ENCODE measurements at places on chromosomes 6 and 20.

GRCh38 chr6:15993716-15994228, 135.1 kb upstream of the MYLIP start:
- DNase-seq = no peak

GRCh38 chr6:158764183-158764849, 54.9 kb downstream of the EZR start:
- DNase-seq = no peak

DNA sequence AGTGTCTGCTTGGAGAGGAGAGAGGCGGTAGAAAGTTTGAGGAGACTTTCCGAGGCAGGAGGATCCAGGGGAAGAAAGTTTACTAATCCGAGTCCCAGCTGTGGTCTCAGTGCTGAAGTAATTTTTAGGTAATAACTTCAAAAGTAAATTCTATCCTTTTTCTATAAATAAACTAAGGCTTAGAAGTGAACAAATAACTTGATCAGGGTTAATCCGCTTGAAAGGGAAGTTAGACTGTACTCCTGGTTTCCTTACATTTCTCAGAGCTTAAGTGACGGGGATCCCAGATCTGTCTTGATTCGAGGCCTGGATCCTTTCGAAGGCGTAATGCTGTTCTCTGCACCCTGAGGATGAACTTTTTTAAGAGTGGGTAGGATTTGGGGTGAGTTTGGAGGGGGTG, 2.6 kb downstream of the STK35 start:
- DNase-seq = no peak

GRCh38 chr6:14887986-14888574, 357.8 kb upstream of the JARID2 start:
- no peak for DNase-seq

GRCh38 chr6:133899556-133899955, 10.6 kb downstream of the TCF21 start:
- DNase-seq = no peak

- DNase-seq = no peak
These were observed 168.9 kb upstream of the CENPW start for GRCh38 chr6:126170978-126171382.

GRCh38 chr6:80163754-80164187, 57.3 kb downstream of the BCKDHB start:
- peak; percentile 74 for DNase-seq

DNA sequence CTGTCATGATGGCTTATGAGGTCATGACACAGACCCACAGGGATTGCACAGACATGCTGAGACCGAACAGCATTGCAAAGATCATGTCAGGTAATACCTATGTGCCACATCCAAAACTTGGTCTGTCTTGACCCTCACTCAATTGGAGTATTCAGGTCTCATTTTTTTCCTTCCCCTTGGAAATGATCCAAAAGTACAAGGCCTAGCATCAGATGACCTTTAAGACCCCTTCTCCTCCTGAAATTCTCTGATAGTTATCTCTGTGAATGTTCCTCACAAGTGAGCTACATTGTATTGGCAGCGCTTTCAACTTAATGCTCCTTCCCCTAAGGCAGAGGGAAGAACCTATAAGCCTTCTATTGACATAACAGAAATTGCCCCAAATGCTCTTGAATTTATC, 507.4 kb upstream of the JARID2 start:
- no peak for DNase-seq

- no peak for DNase-seq
These were observed 7.3 kb upstream of the YTHDF1 start for GRCh38 chr20:63223121-63223825.

DNA sequence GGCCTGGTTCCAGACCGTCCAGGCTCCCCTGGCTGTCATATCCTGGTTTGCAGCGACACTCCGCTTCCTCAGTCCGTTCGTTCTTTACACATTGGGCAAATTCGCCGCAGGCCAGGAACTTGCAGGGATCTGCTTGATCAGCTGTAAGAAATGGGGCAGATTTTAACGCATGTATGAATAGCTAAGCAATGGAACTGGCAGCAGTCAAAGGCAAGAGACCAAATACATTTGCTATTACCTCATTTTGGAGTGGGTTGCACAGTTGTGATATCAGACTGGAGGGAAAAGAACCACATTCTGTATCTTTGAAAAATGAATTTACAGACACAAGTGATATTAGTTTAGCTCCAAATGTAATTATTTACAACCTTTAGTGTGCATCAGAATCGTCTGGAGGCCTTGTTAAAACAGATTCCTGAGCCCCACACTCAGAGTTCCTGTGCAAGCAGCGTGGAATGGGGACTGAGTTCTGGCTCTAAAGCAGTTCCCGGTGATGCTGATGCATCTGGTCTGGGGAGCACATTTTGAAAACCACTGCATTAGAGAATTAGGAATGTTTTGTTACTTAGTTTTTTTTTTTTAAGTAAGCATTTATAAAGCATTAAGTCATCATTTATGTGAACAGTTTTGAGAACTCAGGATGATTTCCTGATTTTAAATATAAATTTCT, 141.3 kb downstream of the IMPG1 start:
- DNase-seq = no peak

DNA sequence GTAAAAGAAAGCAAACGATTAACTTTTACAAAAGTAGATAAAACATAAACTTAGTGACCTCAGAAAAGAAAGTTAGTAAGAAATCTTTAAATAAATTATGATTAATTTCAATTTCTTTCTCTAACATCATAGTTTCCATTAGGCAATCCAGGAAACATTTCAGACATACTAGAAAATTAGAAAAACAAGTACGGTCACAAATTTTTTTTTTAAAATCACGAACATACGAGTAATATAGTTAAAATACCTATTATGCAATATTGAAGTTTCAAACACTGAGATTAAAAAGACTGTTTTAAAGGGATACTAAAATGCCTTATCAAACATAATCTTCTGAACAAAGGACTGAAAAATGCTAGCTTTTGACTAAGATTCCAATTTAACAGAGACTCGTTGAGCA, 26.2 kb downstream of the NOL7 start:
- DNase-seq = no peak

GRCh38 chr20:63775096-63775978, 35.8 kb downstream of the SLC2A4RG start:
- DNase-seq = peak; percentile 92

GRCh38 chr6:139277161-139277560, 14.6 kb downstream of the TXLNB start:
- DNase-seq = no peak

- peak; percentile 77 for DNase-seq
These were observed 2.1 kb upstream of the RBM38 start for GRCh38 chr20:57388953-57389694.

DNA sequence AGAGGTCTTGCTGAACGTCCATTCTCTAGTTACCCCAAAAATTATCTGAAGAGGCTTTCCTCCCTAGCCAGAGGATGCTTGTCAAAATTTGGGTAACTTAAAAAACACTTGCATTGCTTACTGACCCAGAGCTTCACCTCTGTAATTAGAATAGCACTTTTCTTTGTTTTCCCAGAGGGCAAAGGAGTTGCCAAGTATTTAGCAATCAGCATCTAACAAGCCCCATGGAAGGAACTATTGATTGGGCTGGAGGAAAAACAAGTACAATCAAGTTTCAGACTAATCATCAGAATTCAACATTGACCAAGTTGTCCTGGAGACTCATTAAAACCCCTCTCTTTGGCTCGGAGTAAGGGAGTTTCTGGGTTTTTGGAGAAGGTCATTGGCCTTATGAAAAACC, 226.4 kb downstream of the TBC1D7 start:
- no peak for DNase-seq

DNA sequence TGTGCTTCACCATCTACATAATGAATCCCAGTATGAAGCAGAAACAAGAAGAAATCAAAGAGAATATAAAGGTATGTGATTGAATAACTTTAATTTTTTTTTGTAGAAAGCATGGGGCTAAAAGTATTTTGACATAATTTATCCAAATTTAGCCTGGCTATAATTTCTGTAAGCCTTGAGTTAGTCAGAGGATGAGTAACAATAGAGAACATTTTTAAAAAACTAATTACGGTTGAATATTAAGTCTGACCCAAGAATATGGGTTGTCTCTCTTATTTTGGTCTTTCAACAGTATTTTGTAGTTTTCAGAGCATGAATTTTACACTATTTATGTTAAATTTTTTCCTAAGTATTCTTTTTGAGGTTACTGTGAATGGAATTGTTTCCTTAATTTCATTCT, 2.5 kb downstream of the GMNN start:
- no peak for DNase-seq

DNA sequence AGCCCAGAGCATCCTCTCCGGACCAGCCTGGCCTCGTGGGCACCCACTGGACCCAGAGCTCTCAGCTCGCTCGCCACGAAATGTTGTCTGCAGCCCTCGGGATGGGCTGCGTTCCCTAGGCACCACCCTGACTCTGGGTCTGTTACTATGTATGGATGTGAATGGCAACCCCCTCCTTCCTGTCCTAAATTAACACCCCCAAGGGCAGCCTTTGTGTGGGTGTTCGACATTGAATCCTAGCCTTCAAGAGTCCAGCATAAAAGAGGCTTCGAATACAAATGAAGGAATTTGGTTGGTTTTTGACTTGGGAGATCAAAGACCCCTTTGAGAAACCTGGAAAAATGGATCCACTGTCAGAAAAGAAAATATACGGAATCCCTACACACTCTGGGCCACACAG, 86.1 kb downstream of the BMP7 start:
- DNase-seq = no peak
